Activated CD4-positive, alpha-beta T cell treated with anti-CD3 and anti-CD28 coated beads, Interleukin-2, amount 10 ng/mL, durations not matched to agents 7 days and 5 days (primary cell): ENCODE measurements at places on chromosomes 7 and 10.
A peak's percentile ranks its signal among the peaks of the same experiment; 100 is the strongest.

GRCh38 chr7:134450294-134451000, 8.5 kb downstream of the AKR1B1 start:
- DNase-seq = no peak

DNA sequence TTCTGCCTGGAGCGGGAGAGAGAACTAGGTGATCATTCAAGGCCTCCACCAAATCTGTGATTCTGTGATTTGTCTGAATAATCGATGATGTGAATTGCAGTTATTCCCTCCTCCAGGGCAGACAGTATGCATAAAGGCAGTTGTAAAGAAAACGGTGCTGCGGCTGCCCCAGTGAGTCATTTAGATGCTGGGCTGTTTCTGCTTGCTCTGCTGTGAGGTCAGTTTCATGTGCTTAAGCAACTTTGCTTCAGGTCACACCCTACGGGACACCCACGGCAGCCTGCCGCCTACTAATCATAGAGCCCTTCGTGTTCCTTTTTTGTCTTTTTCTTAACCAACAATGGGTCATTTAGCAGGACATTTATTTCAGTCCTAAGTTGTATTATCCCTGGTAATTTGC, 158.1 kb upstream of the PITRM1 start:
- no peak for DNase-seq

DNA sequence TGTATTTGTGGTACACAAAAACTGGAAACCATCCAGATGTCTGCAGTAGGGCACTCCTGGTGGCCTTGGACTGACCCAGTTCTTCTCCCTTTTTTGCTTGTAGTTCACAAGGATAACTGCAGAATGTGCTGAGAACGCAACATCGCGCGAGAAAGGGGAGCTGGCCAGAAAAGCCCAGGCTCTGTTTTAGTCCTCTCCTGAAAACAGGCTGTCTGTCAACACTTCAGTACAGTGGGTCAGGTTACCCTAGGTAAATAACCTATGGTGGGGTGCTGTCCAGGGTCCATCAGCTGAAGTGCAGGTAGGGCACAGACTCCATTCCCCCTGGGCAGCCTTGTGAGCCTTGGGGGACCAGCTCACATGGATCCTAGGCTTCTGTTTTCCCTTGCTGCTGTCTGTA, 495.8 kb downstream of the MDFIC start:
- DNase-seq = no peak

DNA sequence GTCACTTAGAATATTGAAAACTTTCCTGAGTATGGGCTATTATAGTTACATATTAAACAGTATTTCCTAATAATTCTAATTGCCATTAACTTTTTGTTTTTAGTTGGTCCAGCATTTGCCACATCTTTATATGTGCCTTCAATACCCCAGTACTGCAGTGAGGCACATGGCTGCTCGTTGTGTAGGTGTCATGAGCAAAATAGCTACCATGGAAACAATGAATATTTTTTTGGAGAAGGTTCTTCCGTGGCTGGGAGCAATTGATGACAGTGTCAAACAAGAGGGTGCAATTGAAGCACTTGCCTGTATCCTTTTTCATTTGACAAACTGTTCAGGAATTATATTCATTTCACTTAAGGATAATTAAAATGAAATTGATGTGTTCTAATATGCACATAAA, 72.7 kb downstream of the BTAF1 start:
- no peak for DNase-seq

DNA sequence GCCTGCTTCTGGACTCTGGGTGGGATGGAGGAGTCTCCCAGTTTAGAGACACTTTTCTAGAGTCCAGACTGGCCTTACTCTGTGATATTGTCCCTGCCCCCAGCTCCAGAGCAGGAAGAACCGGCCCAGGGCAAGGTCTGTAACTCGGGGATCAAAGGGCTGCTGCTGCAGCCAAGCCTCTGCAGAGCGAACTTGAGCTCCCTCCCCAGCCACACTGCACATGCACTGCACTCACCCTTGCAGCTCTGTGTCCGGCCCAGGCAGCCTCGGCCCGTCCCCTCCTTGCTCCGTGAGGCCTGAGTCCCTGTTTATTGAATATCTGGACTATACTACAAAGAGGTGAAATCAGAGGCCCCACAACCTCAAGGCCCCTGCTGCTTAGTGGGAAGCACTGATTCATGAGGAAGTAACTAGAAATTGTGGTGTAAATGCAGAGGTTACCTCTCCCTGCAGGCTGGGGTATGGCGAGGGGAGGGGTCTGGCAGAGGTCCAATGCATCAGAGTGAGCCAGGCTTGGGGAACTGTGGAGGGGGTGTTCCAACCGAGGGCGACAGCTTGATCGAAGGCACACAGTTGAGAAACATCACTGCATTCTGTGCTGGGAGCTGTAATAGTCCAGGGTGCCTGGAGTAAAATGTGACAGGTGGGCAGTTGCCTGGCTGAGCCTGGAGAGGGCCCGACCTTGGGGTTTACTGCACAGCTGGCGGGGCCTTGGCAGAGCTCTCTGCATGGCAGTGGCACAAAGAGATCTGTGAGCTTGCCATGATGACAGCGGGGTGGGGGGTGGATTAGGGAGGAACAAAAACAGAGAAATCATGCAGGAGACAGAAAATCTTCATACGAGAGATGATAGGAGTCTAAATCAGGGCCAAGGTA, 49.1 kb downstream of the AOC1 start:
- DNase-seq = no peak

GRCh38 chr7:122883049-122883680, 3.1 kb downstream of the CADPS2 start:
- DNase-seq = no peak

- no peak for DNase-seq
Observed at GRCh38 chr10:57977262-57977661, 290.4 kb downstream of the IPMK start.

DNA sequence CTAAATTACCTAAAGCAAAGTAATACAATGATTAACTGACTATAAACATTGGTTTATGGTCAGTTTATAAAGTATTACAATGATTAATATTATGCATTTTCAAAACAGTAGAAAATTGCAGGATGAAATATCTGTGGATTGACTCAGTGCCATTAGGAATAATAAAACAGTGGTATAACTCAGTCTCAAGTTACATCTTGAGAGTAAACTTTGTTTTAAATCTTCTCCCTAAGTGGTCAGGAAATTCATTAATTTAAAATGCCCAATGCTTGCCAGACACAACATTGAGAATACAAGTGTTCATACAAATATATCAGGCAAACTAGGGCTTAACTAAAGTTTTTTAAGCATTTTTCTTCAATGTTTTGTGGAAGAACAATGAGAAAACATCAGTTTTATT, 257.8 kb downstream of the ETV1 start:
- DNase-seq = no peak

DNA sequence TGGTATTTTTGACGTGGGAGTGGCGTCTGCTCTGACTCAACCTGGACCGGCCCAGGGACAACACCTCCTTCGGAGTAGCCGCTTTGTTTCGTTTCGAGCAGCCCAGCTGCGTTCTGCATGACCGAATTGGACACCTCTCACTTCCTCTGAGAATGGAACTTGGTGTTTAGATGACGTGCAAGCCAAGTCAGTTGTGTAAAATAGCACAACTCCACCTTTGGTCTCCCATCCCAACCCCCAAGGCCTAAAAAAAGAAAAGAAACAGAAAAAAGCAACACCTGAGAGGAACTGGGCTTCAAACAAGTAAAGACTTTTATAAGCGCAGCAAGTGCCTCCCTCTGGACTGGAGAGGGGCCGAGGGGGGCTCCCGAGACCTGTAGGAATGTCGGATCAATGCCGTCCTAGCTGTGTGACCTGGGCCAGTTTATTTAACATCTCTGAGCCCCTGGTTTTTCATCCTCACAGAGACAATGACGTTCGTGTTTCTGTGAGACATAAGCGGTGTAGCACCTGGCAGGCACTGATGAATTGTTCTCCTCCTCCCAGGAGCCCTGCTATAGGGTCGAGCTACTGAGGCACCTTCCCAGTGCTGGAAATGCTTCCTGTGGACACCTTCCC, 52.0 kb upstream of the SMNDC1 start:
- DNase-seq = peak; percentile 61

- no peak for DNase-seq
Observed at GRCh38 chr7:100175296-100175935, 1.8 kb downstream of the GPC2 start.

DNA sequence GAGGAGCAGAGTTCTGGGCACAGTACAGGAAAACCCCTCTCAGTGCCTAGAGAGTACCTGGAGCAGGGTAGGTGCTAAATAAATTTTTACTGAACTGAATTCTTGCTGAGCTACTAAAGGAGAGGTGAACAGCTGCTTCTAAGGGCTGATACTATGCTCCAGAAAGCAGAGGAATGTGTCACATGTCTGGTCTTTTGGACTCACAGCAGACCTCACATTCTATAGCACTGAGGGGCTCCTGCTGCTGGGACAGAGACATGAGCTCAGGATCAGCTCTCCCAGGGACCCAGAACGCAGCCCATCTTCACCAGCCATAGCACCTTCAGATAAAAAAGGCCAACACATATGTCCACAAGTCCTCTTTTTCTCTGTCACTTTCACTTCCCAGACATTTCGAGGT, 133.0 kb upstream of the KLF14 start:
- no peak for DNase-seq

DNA sequence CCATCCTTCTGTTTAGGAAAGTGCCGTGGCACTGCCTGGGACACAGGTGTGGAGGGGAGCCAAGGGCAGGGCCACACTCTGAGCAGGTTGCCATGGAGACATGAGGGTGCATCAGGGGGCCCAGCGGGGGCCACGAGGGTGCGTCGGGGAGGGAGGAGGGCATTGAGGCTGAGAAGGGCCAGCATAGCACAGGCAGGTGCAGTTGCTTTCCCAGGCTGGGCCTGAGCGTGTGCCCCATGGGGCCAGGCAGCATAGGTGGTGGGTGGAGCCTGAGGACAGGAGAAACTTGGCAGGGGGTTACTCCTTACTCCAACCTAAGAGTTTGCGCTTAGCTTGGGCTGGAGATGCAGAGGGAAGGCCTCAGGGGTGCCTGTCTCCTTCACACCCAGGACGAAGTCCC, 15.2 kb downstream of the YKT6 start:
- DNase-seq = no peak

DNA sequence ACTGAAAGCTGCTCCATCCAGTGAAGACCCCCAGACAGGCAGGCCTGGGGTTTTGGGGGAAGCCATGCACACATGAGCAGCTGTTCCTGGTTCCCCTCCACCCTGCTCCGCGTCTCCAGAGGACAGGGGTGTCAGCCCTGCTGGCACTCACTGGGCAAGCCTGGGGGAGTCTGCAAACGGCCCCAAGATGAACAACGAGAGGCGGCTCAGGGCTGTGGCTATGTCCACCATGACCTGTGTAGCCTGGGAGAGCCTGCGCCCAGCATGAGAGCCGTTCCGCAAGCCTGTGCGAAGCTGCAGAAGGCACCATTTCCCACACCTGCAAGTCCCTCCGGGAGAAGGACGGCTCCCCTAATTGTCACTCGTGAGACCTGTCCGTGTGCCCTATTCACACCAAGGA, 59.5 kb downstream of the DPYSL4 start:
- no peak for DNase-seq

DNA sequence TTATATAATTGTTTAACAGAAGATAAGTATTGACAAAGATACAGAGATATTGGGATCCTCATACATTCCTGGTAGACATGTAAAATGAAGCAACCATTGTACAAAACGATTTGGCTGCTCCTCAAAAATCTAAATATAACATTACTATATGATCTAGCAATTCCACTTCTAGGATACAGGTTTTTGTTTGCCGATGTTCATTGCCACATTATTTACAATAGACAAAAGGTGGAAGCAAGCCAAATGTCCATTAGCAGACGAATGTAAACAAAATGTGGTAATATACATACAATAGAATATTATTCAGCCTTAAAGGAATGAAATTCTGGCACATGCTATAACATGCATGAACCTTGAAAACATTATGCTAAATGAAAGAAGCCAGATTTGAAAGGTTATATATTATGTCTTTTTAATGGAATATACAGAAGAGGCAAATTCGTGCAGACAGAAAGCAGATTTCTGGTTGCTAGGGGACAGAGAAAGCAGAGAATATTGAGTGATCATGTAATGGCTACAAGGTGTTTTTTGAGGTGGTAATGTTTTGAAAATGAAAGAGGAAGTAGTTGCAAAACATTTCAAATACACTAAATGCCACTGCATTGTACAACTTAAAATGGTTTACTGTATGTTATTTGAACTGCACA, 44.9 kb downstream of the POLR1F start:
- DNase-seq = no peak

DNA sequence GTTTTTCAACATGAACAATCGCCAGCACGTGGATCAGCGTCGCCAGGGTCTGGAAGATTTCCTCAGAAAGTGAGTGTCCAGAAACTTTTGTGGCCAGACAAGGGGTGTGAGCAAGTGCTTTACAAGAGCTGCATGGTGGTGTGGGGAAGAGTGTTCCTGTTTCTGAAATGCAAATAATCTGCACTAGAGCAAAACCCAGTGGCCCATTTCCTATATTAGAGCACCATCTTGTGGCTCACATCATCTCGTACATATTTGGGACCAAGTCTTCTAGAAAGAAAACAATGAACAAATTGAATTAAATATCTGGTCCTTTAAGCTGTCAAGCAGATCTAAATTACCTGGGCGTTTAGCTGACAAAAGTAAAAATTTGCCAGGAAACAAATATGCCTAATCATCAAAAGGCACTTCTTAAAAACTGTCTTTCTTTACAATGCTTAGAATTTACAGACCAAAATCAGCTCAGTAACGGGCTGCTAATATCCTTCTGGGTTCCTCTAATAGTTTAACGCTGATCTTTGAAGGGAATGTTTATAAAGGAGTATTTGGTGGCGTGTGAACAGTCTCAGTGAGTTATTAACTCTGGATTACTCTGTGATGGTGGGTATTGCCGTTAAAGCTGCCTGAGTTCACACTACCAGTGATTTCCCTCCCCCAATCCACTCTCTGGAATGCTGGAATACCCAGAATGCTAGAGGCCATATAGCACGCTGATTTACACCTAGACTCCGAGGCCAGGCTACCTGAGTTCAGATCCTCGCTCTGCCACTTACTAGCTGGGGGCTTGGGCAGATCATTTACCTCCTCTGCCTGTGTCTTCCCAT, 73.6 kb downstream of the SNX10 start:
- peak; percentile 72 for DNase-seq

- DNase-seq = no peak
Observed at GRCh38 chr10:28254290-28254985, 48.4 kb downstream of the MPP7 start.

DNA sequence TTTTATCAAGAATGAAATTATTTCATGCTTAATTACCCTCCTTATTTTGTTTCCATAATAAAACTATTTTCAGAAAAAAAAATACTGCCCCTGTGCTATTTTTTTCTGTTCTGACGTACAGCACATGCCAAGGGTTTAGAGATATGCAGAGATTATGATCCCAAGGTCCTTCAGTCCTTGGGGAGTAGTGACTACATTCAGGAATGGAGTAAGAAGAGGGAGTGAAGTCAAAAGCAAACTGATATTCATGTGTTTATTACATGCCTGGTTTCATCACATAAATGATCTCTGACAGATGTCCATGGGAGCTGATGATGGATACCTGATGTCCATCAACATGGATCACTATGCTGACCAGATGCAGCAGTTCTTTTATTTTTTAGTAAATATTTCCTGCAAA, 17.2 kb downstream of the AKAP9 start:
- no peak for DNase-seq
